ENCODE measurements at places on chromosomes 3 and 15.
A peak's percentile ranks its signal among the peaks of the same experiment; 100 is the strongest.

- peak overlapping the region; percentile 72 for H3K27ac ChIP-seq
- no peak overlapping the region for H3K4me3 ChIP-seq
- peaks cover 2% of the 10 kb centered on the region for H3K27me3 ChIP-seq
Measured at GRCh38 chr15:69797051-69797595, 300.6 kb downstream of the TLE3 start.

- H3K4me3 ChIP-seq = no peak overlapping the region
- H3K27me3 ChIP-seq = peaks cover 3% of the 10 kb centered on the region
- H3K36me3 ChIP-seq = no peaks in the 10 kb centered on the region
- H3K4me1 ChIP-seq = peaks cover 50% of the 10 kb centered on the region
- no peak overlapping the region for H3K27ac ChIP-seq
Measured at GRCh38 chr3:69094467-69095205, 9.9 kb downstream of the ARL6IP5 start.

DNA sequence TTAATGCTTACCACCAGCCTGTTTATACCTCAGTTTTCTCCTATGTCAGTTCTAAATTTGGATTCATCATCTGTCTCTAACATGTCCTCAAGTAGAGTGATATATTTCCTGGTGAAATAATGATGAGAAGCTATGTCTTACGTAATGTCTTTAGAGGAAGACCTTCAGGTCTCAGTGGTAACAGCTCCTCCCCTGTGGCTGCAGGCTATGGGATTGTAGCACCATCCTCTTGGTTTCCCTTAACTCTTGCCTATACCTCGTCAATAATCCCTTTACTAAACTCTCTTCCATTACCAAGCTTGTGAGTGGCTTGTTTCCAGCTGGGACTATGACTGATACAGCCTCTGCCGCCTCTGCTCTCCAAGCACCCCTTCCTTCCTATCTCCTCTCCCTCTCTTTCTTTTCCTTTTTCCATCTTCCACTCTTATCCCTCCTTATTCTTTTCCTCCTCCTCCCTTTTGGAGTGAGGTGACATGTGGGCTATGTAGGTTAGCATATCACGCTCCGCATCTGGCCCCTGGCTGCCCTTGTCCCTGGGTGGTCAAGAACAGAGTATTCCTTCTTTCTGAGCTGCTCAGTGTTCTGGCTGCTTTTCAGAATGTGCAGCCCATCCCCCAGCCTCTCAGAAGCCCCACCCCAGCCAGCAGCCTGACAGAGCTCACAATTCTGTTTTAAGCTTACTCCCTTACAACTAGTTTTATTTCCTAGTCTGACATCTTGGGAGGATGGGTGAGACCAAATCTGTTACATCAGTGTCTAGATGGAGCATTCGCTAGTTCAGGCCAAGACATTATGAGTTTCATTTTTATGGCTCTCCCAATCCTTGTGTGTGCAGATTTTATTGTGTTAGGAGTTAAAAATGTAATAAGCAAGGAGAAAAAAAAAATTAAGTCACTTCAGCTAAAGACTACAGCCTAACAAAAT, 75.0 kb upstream of the RNU6-1 start:
- peaks cover 2% of the 10 kb centered on the region for H3K27me3 ChIP-seq
- H3K4me1 ChIP-seq = peaks cover 15% of the 10 kb centered on the region
- peak overlapping the region; percentile 61 for H3K27ac ChIP-seq
- H3K36me3 ChIP-seq = no peaks in the 10 kb centered on the region
- DNase-seq = peak; percentile 14

DNA sequence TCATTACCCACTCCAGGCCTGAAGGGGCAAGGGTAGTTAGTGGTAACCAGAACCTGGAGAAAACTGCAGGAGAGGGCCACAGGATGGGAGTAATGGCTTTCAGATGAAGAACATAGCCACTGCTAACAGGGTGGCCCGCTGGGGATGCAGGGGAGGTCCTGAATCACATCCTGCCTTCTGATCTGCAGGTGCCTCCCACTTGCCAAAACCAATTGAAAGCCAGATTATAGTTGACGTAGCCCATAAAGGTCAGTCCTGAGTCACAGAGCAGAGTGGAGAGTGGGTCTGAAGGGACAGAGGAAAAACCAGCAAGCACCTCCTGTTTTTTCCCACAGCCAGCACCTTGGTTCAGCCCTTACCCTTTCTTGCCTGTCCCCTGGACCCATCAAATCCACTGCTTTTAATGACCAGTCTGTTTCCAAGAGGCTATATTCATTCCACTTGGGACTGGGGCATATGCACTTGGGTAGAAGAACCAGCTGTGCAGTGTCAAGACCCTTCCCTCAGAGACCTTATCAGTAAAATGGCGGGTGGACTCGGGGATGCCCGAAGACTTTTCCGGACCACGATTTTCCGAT, 646 bp upstream of the SLC35G2 start:
- peak overlapping the region; percentile 96 for H3K4me3 ChIP-seq
- H3K4me1 ChIP-seq = peaks cover 19% of the 10 kb centered on the region
- peak overlapping the region; percentile 72 for H3K27ac ChIP-seq
- H3K36me3 ChIP-seq = peaks cover 4% of the 10 kb centered on the region
- DNase-seq = peak; percentile 4

- DNase-seq = no peak
- no peaks in the 10 kb centered on the region for H3K27me3 ChIP-seq
- no peak overlapping the region for H3K27ac ChIP-seq
- peaks cover 11% of the 10 kb centered on the region for H3K4me1 ChIP-seq
- H3K4me3 ChIP-seq = no peak overlapping the region
- H3K36me3 ChIP-seq = no peaks in the 10 kb centered on the region
Measured at GRCh38 chr3:28115316-28115715, 126.1 kb upstream of the CMC1 start.

DNA sequence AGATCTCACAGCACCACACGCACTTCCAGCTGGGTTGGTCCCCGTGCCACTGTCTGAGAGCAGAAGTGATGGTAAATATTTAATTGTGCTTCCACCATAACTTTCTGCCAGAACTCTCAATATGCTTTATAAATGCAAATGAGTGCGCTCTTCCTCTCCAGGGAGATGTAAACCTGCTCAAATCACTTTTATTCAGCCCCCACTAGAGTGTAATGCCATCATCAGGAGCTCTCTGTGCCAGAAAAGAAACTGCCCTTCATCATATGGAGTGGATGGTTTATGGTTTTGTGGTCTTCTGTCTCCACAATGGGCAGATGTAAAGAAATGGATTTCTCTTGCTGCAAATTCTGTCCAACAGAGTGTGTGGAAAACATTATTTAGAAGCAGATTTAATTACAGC, 127.0 kb downstream of the EPHB1 start:
- no peak for DNase-seq
- H3K27ac ChIP-seq = no peak overlapping the region
- H3K4me3 ChIP-seq = no peak overlapping the region
- H3K36me3 ChIP-seq = peaks cover 11% of the 10 kb centered on the region
- peaks cover 1% of the 10 kb centered on the region for H3K27me3 ChIP-seq

- H3K4me3 ChIP-seq = no peak overlapping the region
- no peak for DNase-seq
- H3K4me1 ChIP-seq = no peaks in the 10 kb centered on the region
- H3K27me3 ChIP-seq = peaks cover 2% of the 10 kb centered on the region
- H3K36me3 ChIP-seq = peaks cover 5% of the 10 kb centered on the region
Measured at GRCh38 chr15:48636511-48636910, 9.0 kb downstream of the FBN1 start.

DNA sequence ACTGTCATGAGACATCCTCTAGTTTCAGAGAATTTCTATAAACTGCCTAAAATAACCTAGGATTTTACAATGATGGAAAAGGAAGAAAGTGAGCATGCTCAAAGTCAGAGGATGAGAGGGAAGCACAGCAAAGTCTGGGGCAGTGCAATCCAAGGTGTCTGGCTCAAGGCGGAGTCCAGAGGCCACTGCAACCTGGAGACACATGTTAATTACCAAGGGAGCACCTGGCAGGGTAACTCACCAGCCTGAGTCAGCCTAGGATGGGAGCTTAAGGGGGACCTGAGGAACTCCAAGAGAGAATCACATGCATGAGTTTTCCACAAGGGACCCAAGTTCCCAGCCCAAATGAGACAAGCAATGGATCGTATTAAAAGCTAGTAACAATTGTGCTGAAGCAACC, 49.8 kb downstream of the PLD1 start:
- no peak for DNase-seq
- H3K4me3 ChIP-seq = no peak overlapping the region
- no peaks in the 10 kb centered on the region for H3K27me3 ChIP-seq
- no peak overlapping the region for H3K27ac ChIP-seq
- peaks cover 9% of the 10 kb centered on the region for H3K36me3 ChIP-seq

DNA sequence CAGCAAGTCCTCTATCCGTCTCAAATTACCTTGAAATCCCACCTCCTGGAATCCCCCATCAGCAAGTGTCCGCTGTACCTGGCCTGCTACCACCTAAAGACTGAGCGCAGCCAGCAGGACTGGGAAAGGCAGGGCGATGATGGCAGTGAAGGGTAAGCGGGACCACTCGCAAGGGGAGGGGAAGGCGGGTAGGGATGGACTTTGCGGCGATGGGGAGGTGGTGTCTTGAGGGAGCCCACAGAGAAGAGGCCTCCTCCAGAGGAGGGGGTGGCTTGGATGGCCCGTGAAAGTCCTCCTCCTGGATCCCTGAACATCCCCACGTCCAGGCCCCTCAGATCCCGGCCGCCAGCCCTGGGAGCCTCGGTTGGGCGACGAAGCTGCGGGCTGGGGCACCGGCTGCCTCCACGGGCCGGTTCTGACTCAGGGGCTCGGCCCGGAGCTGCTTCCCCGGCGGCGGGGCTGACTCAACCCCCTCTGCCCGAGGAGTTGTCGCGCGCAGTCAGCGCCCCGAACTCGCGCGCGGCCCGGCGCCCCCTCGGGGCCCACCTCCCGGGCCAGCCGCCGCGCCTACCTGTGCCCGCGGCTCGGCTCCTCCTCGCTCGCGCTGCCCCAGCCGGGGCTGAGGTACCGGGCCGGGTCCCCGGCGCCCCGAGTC, 512 bp downstream of the LARP6 start:
- peak; percentile 25 for DNase-seq
- H3K27ac ChIP-seq = no peak overlapping the region
- H3K36me3 ChIP-seq = no peaks in the 10 kb centered on the region
- H3K4me1 ChIP-seq = peaks cover 8% of the 10 kb centered on the region

GRCh38 chr3:184290331-184290730, 8.7 kb upstream of the PSMD2 start:
- no peaks in the 10 kb centered on the region for H3K36me3 ChIP-seq
- peaks cover 7% of the 10 kb centered on the region for H3K27me3 ChIP-seq
- no peak for DNase-seq

GRCh38 chr15:60408463-60408981, 10.7 kb upstream of the ANXA2 start:
- no peak for DNase-seq
- H3K4me3 ChIP-seq = no peak overlapping the region
- H3K4me1 ChIP-seq = peaks cover 12% of the 10 kb centered on the region
- no peaks in the 10 kb centered on the region for H3K36me3 ChIP-seq

DNA sequence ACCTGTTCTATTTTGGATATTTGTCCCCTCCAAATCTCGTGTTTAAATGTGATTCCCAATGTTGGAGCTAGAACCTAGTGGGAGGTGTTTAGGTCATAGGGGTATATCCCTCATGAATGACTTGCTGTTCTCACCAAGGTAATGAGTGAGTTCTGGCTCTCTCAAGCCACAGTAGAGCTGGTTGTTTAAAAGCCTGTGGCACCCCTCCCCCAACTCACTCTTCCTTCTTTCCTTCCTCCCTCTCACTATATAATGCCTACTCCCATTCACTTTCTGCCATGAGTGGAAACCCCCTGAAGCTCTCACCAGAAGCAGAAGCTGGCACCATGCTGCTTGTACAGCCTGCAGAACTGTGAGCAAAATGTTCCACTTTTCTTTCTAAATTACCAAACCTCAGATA, 341.1 kb downstream of the SI start:
- DNase-seq = no peak
- peaks cover 12% of the 10 kb centered on the region for H3K4me1 ChIP-seq
- H3K27me3 ChIP-seq = peaks cover 3% of the 10 kb centered on the region
- H3K27ac ChIP-seq = no peak overlapping the region
- no peak overlapping the region for H3K4me3 ChIP-seq

DNA sequence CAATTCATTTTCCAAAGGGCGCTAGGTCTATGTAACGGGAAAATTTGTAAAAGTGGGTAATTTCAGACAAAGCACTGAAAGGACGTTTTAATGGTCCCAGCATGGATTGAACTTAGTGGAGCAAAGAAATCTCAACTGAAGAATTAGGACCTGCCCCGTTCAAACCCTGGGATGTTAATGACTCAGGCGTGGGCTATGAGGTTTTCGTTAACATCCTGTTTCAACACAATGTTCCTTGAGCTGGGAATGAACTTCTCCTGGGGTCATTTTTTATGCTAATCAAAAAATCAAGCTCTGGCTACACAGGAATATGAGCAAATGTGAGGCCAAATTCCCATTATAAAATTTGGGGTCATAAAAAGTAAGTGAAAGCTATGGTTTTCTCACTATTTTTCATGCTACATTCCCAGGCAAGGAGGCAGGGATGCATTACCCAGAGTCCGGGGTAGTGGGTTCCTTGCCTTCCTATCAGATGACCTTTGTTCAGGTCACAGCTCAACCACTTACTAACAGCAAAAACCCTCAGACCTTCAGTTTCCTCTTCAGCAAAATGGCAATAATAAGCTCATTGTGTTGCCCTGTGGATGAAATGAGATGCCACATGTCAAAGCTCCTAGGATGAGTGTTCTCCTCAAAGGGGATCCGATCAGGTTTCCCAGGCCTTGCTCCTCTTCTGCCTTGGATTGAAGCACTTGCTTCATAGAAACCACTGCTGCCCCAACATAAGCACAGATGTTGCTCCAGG, 271.4 kb downstream of the ARRDC4 start:
- no peaks in the 10 kb centered on the region for H3K27me3 ChIP-seq
- H3K36me3 ChIP-seq = no peaks in the 10 kb centered on the region
- no peak overlapping the region for H3K4me3 ChIP-seq
- H3K4me1 ChIP-seq = peaks cover 9% of the 10 kb centered on the region

DNA sequence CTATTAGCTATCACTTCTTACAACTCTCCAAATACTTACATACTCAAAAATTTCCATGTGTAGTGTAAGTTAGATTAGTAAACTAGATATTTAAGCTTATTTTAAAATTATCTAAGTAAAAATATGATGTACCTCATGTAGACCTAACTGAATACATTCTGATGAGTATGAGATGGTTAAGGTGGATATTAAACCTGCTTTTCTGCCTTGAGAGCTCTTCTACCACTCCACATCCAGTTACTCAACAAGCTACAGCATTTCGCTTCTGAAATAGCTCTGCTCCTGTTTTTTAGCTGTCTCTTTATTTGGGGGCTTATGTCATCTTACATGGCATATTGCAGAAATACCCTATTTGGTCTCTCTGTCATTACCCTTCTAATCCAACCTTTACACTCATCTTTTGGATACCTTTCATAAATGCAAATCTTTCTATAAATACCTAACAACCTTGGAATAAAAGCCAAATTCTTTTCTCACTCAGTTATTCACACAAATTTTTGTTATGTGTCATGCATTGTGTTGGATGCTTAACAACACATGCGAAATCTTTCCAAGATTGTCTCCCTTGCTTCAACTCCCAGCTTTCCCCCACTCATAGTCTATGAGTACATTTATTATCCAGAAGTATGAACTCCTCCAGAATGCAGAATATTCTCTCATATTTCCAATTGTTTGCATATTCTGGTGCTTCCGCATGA, 92.0 kb downstream of the ALCAM start:
- H3K27ac ChIP-seq = no peak overlapping the region
- H3K4me1 ChIP-seq = peaks cover 11% of the 10 kb centered on the region
- no peaks in the 10 kb centered on the region for H3K36me3 ChIP-seq
- peaks cover under 1% of the 10 kb centered on the region for H3K27me3 ChIP-seq
- no peak for DNase-seq

All from endothelial cell (in vitro differentiated cells).